Gastroesophageal sphincter (tissue), 4 donors: ENCODE measurements at places on chromosomes 12 and 14. TPM values are rescaled to one million over a fixed set of nuclear protein-coding genes. Genes with fewer than 3 reads are reported as not detected.
A peak's percentile ranks its signal among the peaks of the same experiment; 100 is the strongest.

GRCh38 chr12:47020211-47020821 is 59.1 kb upstream of the PCED1B start:
- ATAC-seq: no peak

The CATSPERB gene
- total RNA-seq: 1.2 TPM

GRCh38 chr14:56490379-56490778 is 89.2 kb upstream of the TMEM260 start:
- ATAC-seq: no peak

DNA sequence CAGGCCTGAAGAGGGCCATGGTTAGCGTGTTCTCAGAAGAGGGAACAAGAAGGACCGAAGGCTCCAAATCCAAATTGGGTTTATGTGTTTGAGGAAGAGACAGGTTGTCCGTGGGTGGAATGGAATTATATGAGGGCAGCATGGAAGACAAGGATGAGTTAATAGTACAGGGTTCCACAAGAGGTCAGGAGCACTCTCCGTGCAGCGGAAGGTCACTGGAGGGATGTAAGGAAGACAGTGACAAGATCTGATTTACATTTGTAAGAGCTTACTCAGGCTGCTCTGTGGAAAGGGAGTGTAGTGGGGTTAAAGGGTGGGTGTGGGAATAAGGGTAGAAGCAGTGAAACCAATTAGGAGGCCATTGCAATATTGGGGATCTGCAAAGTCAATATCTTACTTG is 97.0 kb downstream of the TPH2 start:
- no peak for ATAC-seq

The IRAK3 gene
- total RNA-seq: 18.7 TPM

DNA sequence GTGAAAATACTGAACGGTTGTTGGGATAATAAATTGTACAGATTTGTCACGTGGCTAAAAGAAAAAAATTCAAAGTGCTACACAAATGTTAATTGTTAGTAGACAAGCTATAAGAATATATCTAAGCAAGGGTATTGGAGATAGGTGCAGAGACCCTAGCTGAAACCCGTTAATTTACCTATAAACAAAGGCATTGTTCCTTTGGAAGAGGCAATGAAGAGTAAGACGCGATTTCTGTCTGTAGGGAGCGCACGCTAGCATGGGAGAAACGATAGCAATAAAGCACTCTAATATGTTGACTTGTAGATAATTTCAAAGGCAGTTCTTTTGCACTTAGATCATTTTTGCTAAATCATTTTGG is 565 bp downstream of the CCDC77 start:
- no peak for ATAC-seq

The SART3 gene
- 36.1 TPM for total RNA-seq

The ADAMTS20 gene
- total RNA-seq: not detected

DNA sequence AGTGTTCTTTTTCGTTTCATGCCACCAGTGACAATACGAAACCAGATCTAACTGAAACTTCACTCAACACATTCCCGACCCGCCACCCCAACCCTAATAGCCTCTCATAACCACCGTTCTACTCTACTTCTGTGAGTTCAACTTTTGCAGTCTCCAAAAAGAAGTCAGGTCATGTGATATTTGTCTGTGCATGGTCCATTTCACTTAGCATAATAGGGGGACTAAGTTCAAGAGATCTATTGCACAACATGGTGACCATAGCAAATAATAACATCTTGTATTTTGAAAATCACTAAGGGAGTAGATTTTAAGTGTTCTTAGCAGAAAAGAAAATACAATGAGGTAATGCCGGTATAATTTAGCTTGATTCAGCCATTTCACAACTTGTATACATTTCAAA is 376.4 kb downstream of the DIO2 start:
- ATAC-seq: no peak

The TAS2R8 gene
- not detected for total RNA-seq

The NEUROD4 gene
- not detected for total RNA-seq

DNA sequence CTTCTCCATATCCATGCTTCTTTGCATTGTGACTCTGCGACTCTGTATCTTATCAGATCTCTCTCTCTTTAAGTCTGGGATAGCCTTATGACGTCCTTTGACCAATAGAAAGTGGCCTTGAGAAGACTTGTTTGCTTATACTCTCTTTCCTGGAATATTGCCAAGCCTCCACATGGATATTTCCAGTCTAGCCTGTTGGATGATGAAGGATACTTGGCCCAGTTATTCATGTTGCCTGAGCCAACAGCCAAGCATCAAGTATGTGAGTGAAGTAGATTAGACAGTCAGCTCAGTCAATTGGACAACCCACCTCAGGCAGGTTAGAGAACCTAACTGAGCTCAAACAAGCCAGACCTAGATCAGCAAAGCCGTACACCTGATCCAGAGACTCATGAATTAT is 864.2 kb upstream of the MGAT4C start:
- no peak for ATAC-seq

GRCh38 chr14:75562489-75562888 is 15.9 kb upstream of the FLVCR2 start:
- no peak for ATAC-seq

- no peak for ATAC-seq
Observed at GRCh38 chr12:60863421-60863820, 1267.6 kb downstream of the SLC16A7 start.

GRCh38 chr12:130571089-130571488 is 145.0 kb downstream of the RIMBP2 start:
- no peak for ATAC-seq

The TMEM119 gene
- 4.6 TPM for total RNA-seq

- ATAC-seq: peak; percentile 55
Observed at GRCh38 chr12:95548056-95548538, 3.2 kb downstream of the USP44 start.

The TMBIM6 gene
- total RNA-seq: 351 TPM

DNA sequence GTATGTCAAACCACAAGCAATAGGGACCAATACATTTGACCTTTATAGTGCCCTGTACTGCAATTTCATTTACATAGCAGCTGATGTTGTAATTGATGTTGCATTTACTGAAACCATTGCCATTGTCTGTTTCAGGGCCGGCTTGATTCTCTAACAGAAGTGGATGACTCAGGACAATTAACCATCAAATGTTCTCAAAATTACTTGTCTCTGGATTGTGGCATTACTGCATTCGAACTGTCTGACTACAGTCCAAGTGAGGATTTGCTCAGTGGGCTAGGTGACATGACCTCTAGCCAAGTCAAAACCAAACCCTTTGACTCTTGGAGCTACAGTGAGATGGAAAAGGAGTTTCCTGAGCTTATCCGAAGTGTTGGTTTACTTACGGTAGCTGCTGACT is 216.0 kb downstream of the AKAP6 start:
- ATAC-seq: no peak

DNA sequence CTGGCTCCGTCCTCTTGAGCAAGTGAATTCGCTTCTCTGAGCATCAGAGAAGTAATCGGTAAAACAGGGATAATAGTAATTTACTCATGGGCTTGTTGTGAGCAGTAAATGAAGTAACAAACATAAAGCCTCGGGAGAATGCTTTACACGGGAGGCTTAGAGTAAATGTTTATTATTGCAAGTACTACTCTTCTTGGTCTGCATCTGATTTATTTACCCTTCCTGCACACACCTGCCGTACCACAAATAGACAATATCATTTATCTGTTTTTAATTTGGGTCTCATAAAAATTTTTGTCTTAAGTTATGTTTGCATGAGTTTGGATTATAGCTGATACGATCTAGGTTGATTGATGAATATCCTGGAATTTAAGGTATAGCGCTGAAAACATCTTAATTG is 7.8 kb upstream of the COL2A1 start:
- no peak for ATAC-seq

The SLC38A4 gene
- 0.23 TPM for total RNA-seq

GRCh38 chr14:50773632-50774541 is 57.1 kb downstream of the NIN start:
- no peak for ATAC-seq
